Inflammatory macrophage treated with lipopolysaccharide for 4 hours (primary cell): ENCODE measurements at places on chromosomes 4 and X.
A peak's percentile ranks its signal among the peaks of the same experiment; 100 is the strongest.

DNA sequence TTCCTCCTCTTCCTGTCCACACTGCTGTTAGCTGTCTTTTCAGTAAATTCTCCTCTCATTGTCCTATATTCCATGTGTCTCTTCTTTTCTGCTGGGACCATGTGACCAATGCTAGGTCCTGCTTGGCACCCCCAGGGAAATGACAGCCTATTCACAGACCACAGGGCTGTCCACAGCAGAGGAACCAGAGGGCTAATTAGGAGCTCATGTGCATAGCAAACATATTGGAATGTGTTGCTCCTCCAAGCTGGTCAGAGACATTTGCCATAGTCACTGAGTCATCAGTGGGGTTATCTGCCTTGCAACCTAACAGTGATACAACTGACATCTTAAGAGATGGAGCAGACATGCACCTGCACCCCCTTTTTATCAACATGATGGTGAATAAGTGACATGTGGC is 67.9 kb upstream of the PUDP start:
- DNase-seq: no peak

DNA sequence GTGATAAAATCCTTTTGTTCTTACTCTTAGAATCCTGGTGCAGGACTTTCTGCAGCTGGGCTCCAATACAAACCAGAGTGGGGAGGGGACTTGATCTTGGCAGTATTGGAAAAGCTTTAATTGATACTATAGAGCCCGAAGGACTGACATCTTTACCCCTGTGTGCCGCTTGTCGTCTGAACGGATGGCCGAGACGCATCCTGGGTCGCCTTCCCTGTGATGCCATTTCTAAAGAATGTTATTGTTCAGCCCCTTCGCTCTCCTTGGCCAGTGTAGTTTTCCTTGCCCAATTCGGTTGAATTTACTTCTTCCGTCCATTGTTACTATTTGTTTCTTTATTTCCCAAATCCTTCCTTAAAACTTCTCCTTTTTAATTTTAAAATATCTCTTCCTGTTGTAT is 80.9 kb downstream of the CLDN34 start:
- no peak for DNase-seq

- peak; percentile 14 for DNase-seq
These were observed 163.5 kb downstream of the PPP3CA start for GRCh38 chr4:101183666-101184373.

DNA sequence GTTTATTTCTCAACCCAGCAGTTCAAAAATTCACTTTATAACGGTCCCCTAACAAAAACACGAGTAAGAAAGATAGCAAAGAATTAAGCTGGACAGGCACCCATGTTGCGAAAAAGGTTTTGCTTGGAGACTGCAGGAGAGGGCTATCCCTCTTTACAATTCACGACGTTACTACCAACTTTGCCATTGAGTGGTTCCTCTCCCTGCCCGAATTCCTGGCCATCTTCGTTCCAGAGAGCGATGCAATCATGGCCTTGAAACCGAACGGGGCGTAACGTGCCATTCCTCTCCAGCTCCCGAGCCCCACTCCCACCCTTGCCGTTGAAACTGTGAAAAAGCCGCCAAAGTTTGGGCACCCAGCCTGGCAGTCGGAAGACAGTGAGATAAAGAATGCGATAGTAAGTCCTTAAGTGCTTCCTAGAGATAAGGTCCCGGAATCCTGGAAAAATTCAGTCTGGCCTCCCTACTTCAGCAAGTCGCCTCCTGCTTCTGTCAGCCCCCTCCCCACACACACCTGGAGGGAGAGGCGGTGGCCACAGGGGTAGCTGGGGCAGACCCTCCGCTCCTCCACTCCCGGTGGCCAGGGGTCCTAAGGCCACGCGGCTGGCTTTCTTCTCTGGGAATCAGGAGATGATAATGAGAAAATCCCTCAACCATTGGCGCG is 65.2 kb downstream of the FBXO8 start:
- DNase-seq: no peak

DNA sequence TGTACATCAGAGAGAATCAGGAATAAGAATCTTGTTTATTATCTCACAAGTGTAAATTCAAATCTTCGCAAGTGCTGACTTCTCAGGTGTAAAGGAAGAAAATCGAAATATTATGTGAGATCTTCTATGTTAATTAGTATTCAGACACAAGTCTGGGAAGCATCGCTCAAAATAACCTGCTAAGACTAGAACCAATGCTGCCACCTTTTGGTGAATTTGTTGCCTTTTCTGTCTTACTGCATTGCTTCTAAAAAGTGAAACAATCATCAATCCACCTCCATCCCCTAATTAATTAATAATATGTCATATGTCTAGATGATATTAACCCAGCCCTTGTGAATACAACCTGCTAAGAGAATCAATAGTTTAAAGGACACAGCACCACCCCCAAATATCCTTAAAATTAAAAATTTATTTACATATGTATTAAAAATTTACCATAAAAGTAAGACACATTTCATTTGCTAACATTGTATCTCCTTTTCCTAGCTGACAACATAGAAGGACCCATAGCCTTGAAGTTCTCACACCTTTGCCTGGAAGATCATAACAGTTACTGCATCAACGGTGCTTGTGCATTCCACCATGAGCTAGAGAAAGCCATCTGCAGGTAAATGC is 3.5 kb downstream of the EPGN start:
- peak; percentile 73 for DNase-seq

DNA sequence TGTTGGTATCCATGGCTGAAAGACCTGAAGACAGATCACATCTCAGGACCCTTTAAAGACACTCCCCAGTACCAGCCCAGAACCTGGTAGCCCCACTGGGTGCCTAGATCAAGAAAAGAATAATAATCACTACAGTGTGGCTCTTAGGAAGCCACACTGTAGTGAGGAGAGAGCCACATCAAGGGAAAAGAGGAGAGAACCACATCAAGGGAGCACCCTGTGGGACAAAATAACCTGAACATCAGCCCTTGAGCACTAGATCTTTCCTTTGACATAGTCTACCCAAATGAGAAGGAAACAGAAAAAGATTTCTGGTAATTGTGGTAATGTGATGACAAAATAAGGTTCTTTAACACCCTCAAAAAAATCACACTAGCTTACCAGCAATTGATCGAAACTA is 15.3 kb downstream of the RTL3 start:
- DNase-seq: no peak

GRCh38 chr4:7967501-7968261 is 28.0 kb upstream of the AFAP1 start:
- no peak for DNase-seq

GRCh38 chrX:153867671-153868070 is 18.3 kb downstream of the L1CAM start:
- no peak for DNase-seq

GRCh38 chrX:56802428-56802827 is 73.4 kb downstream of the NBDY start:
- no peak for DNase-seq

DNA sequence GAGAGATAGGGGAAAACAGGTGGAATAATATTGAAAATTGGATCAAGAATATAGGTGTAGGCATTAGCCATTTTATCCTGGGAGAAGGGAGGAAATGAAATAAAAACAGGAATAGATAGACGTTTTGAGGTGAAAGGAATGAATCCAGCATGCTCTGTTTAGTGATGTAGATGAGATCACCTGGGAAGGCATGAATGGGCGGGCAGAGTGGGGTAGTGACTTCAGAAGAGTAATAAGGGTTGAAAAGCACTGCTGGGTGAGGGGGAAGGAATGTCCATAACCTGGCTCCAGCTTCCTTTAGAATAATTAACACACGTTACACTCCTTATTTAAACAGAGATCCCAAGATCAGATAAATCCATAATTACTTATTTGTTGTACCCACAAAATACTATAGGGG is 191.1 kb upstream of the ANXA3 start:
- no peak for DNase-seq

DNA sequence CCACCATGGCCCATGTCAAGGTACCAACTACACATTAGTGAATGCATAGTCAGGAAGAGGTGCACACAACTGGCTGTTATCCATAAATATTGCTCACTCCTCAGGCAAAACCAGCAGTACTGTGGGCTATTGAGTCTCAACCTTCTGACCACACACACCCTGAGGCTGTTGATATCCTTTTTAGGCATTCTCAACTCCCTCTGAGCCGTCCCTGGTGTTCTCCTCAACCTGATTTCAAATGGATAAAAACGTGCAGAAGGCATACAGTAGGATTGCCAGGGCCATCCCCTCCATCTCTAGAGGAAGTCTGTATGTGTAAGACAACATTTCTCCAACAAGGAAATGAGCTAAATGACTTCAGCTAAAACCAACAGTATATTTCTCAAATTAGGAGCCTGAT is 98.7 kb upstream of the KLHL13 start:
- DNase-seq: peak; percentile 33

DNA sequence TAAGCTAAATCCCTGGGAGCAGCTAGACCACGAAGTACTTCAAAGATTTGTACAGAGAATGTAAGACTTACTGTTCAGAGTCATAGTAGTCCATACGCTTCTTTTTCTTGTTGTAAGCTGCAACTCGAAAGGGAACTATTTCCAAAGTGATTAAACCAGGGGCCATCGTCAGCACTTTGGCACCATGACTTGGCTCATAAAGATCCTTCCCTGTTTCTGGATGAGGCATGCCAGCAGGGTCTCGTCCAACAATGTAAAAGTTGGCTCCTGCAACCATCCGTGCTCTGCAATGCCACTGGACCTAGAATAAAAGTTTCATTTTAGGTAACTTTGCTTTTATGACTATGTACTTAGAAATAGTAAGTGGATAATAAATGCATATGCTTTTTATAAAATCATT is 88.5 kb downstream of the PAPSS1 start:
- DNase-seq: no peak

GRCh38 chr4:113040793-113041192 is 8.7 kb upstream of the ANK2 start:
- DNase-seq: no peak

DNA sequence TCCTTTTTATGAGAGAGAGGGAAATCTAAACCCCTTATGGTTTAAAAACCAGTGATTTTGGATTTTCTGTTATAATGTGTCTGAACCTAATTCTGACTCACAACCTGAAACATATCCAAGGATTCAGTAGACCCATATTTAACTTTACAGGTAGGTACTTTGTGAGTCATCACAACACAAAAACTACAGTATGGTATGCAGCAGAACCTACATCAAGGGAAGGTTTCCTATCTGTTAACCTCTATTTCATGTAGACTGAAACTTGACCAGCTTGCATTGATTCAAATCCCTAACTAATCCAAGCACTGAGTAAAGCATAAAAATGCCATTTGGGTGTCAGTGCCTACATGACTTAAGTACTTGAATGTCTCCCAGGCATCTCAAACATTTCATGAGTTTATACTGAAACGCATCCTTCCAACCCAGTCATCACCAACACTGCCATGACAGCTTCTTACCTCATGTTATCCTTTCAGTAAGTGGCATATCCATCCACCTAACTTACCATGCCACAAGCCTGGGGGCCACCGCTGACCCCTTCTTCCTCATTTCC is 4.3 kb upstream of the ARHGAP10 start:
- no peak for DNase-seq

DNA sequence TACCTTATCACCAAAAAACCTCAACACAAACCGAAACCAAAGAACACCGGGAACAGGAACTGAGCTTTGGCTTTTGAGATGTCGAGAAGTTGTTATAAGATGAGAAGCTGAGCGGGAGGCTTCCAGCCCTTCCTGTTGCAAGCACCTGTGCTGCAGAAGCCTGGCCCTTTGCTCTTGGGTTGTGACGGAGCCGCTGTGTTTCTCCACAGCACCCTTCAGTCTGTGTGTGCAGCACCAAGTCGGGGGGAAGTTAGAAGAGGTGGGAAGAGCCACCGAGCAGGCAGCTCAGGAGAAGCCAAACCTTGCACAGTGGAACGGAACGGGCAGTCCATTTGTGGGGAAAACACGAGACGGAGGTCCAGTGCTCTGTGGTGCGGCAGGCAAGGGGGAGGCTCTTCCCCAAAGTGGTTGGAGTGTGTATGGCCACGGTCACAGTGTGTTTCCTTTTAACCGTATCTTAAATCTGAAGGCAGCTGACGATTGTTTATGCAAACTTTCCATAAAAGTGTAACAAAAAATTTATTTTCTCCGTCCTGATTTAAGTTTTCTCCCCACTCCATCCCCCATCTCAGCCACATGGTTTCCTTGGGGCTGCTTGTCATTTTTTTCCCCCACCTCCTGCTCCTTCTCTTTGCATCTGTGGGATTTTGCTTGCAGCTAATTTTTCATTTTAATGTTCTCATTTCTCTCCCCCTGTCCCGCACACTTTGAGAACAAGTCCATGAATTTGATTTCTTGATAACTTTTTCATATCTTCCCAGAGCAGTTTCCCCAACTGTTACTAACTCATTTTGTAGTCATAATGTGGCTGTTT is 123.7 kb downstream of the STOX2 start:
- DNase-seq: peak; percentile 9

DNA sequence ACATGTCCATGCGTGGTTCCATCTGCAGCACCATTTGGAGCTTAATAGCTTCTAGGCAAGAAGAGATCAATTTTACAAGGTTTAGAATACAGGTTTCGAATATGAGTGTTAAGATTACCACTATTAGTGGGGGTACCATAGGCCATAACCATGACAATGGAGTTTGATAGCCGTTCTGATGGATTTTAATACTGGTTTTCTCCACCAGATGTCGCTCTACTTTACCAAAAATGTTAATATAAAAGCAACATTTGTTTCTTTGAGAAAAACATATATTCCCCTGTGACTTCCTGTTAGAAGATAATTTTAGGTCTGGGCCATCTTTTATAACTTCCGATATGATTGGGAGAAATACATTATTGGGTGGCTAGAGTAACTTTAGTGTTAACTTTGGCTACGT is 499.7 kb upstream of the POU3F4 start:
- DNase-seq: peak; percentile 0

DNA sequence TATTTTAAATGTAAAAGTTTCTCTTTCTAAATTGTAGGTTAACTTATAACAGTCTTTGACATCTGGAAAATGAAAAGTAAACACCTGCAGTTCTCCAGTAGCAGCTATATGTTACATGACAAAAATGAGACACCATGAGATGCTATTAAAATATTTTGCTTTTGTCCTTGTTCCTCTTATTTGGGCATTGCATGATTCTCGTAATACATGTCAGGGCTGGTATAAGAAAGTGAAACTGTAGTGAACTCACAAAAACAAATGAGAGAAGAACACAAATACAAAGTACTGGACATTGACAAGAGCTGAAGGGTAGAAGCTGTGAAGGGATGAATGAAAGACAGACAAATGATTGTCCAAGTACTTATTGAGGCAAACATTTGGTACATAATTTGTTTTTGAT is 9.0 kb downstream of the GK2 start:
- no peak for DNase-seq

- peak; percentile 92 for DNase-seq
These were observed 430.9 kb downstream of the MAPK10 start for GRCh38 chr4:85928775-85929591.

DNA sequence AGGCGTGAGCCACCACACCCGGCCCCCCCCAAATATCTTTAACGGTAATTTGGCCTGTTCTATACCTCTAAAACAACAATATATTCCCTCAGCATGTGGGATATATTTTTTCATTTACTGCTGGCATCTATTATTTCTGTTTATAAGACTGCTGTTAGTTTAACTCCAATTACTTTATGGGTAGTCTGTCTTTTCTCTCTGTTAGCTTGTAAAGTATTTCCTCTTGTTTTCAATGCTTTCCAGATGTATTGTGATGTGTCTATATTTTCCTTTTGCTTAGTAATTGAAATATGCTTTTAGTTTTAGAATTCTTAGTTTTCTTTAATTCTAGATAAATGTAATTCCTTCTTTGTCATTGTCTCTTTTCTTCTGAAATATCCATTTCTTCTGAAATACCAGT is 445.8 kb downstream of the ANKRD50 start:
- DNase-seq: no peak
